ENCODE measurements at places on chromosomes 11 and 22.

DNA sequence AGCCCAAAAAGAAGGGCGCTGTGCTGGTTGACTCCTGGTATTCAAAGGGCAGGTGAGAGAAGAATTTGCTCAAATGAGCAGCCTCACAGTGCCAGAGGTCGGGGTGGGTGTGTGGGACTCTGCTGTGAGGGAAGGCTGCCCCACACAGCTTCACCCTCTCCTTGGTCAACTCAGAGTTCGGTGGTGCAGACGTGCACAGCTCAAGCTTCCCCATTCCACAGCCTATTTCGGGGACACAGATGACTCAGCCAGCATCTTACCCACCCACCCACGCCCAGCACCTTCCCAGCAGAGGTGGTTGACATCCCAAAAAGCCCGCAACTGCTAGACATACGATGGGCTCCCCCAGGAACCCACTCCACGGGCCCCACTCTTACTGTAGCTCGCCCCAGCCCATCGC, 46.5 kb upstream of the CCND1 start:
- DNase-seq: no peak

GRCh38 chr11:28834877-28835276, 726.7 kb downstream of the METTL15 start:
- DNase-seq: no peak

- DNase-seq: no peak
These were observed 59.8 kb upstream of the WNT7B start for GRCh38 chr22:46036558-46037408.

GRCh38 chr11:115687934-115688333, 183.7 kb upstream of the CADM1 start:
- no peak for DNase-seq

DNA sequence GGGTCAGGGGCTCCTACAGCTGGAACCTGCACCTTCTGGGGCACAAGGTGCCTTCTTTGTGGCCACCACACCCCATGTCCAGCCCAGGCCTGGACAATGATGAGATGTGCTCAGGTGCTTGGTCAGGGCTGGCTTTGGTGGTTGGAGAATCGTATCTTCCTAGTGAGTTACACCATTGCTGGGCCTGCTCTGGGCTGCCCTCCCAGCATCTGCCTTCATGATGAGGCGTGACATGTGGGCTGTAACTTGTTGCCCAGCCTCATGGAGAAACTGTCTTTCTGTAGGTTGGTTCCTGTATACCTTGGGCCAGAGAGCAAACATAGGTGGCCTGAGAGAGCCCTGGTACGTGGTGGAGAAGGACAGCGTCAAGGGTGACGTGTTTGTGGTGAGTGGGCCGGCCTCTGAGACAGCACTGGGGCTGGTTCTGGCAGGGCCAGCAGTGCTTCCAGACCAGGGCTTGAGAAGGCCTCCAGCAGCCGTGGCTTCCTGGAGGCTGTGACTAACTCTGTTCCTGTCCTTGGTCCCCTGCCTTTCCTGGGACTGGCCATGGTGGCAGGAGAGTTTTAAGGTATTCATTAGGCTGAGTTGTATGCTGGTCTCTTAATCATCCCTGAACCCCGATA, 18.1 kb downstream of the TRMU start:
- no peak for DNase-seq

GRCh38 chr11:19628018-19628417, 84.6 kb upstream of the NAV2 start:
- DNase-seq: no peak

DNA sequence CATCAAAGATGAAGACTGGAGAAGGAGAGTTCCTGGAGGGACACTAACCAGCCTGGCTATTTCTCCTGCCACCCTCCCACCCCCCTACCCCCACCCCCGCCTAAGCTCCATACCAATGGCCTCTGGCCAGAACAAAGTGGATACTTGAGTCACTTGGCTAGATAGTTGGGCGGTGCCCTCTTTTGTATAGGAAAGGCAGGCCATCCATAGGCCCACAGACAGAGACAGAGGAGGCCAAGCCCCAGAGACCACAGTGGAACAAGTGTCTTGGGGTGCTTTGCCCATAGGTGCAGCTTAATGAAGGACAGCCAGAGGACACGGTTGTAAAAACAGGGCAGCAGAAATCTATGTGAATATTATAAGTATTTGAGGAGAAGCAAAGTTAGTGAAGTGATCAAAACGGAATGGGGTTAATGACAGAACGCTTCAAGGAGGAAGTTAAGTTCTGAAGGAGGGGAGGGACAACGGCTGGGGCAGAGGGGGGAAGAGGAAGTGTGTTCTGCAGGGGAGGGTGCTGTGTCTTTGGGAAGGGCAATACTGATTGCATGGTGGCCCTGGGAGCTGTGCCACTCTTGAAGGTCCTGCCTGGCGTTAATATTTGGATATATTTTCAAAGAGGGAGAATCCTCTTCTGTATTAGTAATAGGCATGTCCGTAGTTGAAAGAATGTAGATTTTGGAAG, 32.7 kb downstream of the FLI1 start:
- no peak for DNase-seq

DNA sequence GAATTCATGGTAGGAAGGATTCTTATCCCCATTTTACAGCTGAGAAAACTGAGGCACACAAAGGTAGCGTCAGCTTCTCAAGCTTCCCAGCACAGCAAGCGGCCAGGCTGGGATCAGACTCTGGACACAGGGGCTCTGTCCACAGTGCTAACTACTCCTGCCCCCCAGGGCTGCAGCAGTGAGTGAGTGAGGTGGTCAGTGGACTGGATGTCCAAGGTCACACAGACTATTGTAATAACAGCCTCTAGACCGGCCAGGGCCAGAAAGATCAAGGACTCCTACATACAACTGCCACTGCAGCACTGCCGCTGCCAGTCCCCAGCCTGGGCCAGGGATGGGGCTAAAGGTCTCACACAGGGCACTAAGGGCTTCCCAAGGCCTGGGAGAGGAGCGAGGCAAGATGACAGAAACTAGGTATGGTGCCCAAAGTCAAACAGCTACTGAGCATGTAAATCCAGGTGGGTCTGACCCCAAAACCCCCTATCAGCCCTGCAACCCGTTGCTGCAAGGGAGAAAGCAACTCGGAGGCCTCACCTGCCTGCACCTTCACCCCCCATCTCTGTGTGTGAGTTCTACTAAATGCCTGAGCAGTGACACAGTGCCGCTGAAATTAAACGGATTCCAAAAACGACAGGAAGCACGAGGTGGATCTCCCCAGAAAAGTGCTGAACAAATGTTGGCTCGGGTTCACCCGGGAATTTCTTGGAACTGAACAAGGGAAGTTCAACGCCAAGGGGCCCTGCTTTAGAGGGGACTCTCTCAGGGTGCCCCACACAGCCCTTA, 161.8 kb upstream of the GRK3 start:
- no peak for DNase-seq

DNA sequence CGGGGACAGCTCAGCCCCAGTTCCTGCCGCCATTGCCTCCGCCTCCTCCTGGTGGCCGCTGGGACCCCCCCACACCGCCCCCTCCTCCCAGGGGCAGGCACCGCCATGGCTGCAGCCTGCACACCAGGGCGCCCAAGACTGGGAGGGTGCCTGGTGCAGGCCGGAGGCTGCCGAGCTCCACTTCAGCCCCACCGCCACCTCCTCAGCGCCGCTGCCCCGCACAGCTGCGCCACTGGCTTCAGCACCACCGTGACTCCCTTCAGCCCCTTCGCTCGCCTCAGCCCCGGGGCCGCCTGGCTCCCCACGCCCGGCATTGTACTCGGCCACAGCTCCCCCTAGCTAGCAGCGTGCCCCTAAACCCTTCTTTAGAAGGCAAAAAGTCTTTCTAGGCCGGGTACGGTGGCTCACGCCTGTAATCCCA, 131.1 kb downstream of the CRYBB2 start:
- no peak for DNase-seq

DNA sequence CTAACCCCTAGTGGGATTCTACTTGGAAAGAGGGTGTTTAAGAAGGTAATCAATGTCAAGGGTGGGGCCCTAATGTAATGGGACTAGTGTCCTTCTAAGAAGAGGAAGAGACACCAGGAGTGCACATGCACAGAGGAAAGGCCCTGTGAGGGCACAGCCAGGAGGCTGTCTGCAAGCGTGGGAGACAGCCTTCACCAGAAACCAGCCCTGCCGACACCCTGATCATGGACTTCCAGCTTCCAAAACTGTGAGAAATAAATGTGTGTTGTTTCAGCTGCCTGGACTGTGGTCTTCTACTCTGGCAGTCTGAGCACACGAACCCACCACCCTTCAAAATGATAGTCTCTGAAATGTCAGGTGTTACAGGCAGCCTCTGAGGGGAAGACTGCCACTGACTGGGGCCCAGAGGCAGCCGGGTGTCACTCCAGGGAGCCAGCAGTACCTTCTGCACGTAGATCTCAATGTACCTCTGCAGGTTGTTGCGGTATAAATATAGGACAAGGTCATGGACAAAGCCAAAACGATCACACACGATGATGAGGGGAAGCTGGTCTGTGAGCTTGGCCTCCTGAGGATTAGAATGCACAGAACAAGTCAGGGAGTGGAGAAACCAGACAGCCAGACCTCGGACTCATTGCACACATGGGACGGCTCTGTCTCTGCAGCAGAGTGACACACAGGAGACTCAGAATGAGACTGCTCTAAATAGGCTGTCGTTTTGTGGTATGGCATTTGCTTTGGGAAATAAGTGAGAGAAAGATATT, 43.9 kb upstream of the SLC25A1 start:
- no peak for DNase-seq

DNA sequence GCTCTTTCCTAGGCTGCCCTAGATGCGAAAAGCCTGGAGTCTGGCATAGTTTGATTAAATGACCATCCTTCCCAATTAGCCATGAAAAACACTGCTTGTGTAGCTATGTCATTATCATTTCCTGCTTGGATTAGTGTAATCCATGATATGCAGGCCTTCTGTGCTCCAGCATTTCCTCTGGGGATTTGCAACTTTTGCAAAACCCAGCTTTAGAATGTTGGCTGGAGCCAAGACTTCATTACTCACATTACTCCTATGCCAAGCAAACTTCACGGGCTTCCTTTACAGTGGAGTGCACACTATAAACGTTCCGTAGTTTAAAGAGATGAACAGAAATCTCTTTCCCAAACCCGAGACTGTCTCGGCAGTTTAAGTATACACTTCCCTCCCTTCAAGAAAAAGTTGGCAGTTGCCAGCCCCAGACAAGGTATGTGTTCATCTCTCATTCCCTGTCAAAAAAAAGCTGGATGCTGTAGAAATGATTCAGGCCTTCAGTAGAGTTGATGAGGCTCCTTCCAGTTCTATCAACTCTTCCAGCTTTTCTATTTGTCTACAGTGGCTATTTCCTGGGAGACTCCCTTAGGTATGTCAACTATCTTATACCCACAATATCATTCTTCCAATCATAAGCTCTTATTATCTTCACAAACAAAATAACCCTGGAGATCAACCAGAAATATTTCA, 180.0 kb downstream of the MAML2 start:
- no peak for DNase-seq

DNA sequence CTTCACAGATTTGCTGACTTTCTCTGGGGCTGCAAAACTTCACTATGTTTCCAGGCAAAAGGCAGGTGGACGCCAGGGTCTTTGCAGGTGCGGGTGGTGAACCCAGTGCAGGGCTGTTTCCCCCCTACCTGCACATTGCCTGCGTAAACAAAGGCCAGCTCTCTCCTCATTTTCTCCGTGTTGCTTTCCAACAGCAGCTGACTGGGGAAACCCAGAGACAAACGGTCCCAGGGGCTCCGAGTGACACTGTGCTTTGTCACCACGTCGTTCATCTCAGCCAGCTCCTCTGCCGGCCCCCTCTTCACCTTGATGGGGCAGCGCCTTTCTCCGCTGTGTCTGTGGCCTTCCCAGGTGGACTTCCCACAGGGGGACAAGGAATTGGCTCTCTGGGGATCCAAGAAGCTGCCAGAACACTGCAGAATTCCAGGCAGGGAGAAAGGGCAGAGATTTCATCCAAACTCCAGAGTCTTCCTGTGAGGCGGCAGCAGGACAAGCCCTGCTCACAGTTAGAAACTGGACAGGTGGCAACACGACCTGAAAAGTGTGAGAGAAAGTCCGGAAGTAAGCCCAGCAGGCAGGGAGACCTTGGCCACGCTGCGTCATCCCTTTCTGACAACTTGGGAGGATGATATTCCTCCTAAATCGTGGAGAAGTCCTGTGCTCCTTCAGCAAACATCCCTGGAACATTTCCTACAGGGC, 1493.7 kb downstream of the TBC1D22A start:
- no peak for DNase-seq

GRCh38 chr11:44766112-44766971, 39.6 kb downstream of the TSPAN18 start:
- DNase-seq: no peak

GRCh38 chr22:24355574-24355973, 71.8 kb upstream of the ADORA2A start:
- no peak for DNase-seq

DNA sequence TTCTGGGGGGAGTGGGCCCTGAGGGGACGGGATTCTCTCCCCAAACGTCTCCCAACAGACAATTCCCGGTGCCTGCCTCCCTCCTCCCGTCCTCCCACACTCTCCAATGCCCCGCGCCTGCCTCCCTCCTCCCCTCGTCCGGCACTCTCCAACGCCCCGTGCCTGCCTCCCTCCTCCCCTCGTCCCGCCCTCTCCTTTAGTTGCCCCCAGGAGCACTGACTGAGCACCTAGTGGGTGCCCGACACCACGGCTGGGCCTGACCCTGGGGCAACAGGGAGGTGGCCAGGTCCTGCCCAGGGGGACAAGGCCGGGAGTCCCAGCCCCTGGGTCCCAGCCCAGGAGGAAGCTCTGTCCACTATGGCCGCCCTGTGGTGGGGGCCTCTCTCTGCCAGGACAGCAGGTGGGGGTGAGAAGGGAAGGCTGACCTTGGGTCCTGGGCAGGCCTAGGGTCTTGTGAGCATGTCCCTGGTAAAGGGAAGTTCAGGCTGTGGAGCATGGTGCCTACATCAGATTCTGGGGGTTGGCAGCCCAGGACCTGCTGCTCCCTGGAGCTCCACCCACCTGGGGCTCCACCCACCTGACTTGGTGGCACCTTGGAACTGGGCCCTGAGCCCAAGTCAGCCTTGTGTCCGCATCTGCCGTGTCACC, 942.3 kb downstream of the BRD1 start:
- DNase-seq: no peak

DNA sequence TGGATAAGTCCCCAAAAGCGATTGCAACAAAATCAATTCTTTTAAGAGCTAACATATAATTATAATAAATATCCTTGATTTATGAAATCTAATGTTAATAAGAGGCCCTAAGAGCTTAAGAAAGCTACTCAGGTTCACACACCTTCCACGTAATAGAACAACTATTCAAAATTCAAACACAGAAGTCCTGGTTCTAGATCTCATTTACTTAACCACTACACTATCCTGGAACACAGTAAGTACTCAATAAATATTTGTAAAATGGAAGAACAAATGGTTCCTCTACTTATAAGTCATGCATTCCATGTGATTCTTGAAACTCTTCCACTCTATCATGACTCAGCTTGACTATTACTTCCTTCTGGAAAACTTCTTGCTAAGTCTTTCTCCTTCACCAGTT, 268.2 kb downstream of the FAM181B start:
- no peak for DNase-seq

GRCh38 chr11:128685402-128686020, 8.4 kb upstream of the FLI1 start:
- no peak for DNase-seq

GRCh38 chr11:2318123-2318522, 16.3 kb downstream of the TSPAN32 start:
- no peak for DNase-seq

- no peak for DNase-seq
These were observed 1144.0 kb downstream of the BRD1 start for GRCh38 chr22:48683640-48684039.

Measured in NCI-H774 (cell line).